Esophagus squamous epithelium (tissue), 5 donors: ENCODE measurements at places on chromosomes 1 and 21.

DNA sequence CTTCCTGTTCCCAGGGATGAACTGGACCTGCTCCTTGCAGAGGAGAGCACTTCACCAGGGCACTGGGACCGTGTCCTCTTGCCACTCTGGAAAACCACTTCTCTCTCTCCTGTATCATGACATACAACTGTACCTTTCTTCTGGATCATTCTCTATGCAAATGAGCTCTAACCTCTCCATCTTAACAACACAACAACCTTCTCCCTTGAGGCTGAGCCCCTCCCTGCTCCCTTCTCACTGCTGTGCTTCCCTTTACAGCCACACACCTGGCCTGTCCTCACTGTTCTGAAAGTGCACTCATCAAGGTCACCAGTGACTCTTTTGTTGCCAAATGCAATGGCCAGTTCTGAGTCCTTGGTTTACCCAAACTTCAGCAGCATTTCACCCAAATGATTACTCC lies 54.5 kb upstream of the MRPS6 start:
- no peak overlapping the region for H3K4me3 ChIP-seq
- no peak overlapping the region for H3K27ac ChIP-seq
- no peak for DNase-seq
- no peaks in the 10 kb centered on the region for H3K4me1 ChIP-seq
- no peaks in the 10 kb centered on the region for H3K36me3 ChIP-seq

- peaks cover 69% of the 10 kb centered on the region for H3K4me1 ChIP-seq
- H3K4me3 ChIP-seq = no peak overlapping the region
- no peak for DNase-seq
- H3K27ac ChIP-seq = no peak overlapping the region
- peaks cover 2% of the 10 kb centered on the region for H3K36me3 ChIP-seq
- H3K27me3 ChIP-seq = no peaks in the 10 kb centered on the region
Measured at GRCh38 chr1:155938220-155938627, 3.2 kb upstream of the RXFP4 start.

GRCh38 chr1:54360165-54361005 lies 45.8 kb downstream of the SSBP3 start:
- no peaks in the 10 kb centered on the region for H3K27me3 ChIP-seq
- H3K27ac ChIP-seq = no peak overlapping the region
- no peaks in the 10 kb centered on the region for H3K36me3 ChIP-seq
- H3K4me1 ChIP-seq = peaks cover 18% of the 10 kb centered on the region

- H3K27me3 ChIP-seq = no peaks in the 10 kb centered on the region
- DNase-seq = no peak
- H3K4me1 ChIP-seq = peaks cover 9% of the 10 kb centered on the region
- H3K36me3 ChIP-seq = no peaks in the 10 kb centered on the region
- H3K4me3 ChIP-seq = no peak overlapping the region
- H3K27ac ChIP-seq = no peak overlapping the region
Measured at GRCh38 chr1:67482733-67483482, 52.7 kb upstream of the SERBP1 start.

DNA sequence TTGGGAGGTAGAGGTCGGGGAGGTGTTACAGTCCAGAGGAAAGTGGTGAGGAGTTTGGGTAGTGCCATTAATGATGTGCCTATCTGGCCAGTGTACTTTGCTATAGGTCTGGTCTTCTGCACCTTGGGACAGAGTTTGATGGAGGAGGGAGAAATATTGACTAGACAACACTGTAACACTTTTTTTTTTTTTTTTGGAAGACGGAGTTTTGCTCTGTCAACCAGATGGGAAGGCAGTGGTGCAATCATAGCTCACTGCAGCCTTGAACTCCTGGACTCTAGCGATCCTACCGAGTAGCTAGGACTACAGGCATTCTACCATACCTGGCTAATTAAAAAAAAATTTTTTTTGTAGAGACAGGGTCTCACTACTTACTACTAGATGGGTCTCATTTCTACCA lies 1.9 kb downstream of the SCP2 start:
- peaks cover 8% of the 10 kb centered on the region for H3K4me1 ChIP-seq
- no peak overlapping the region for H3K27ac ChIP-seq
- no peaks in the 10 kb centered on the region for H3K36me3 ChIP-seq
- no peaks in the 10 kb centered on the region for H3K27me3 ChIP-seq
- no peak for DNase-seq

- no peak for DNase-seq
- H3K4me3 ChIP-seq = no peak overlapping the region
- no peak overlapping the region for H3K27ac ChIP-seq
- H3K4me1 ChIP-seq = no peaks in the 10 kb centered on the region
Measured at GRCh38 chr21:24671901-24672300, 935.4 kb downstream of the MRPL39 start.

DNA sequence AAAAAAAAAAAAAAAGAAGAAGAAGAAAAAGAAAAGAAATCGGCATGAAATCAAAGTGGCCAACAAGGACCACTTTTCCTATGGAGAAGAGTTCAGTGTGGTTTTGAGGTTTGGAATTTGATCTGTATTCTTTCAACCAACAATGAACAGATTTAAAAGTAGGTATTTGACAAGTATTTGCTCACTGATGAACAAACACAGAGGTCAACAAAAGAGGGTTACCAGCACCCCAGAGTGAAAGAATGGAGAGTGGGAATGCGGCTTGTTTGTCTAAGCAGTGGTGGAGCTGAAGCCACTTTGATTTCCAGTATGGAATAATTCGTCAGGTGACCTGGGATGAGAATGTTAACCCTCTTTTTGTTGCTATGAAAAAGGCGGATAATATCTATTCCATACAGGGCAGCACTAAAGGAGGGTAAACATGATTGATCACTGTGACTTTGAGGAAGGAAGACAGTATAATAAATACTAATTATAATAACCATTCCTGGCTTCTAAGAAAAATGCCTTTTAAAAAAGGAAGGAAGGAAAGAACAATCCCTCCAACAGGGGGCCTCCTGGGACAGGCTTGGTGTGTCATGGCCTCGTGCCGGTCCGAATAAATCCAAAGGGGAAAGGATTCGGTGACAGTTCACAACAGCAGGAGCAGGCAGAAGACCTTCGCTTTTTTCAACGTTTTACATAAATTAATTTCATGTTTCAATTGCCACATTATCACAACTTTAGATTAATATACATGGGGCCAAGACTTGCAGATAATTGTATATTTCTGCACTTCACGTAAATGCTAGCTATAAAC lies 37.2 kb upstream of the SIM2 start:
- no peak overlapping the region for H3K4me3 ChIP-seq
- H3K36me3 ChIP-seq = no peaks in the 10 kb centered on the region
- H3K4me1 ChIP-seq = peaks cover 4% of the 10 kb centered on the region

DNA sequence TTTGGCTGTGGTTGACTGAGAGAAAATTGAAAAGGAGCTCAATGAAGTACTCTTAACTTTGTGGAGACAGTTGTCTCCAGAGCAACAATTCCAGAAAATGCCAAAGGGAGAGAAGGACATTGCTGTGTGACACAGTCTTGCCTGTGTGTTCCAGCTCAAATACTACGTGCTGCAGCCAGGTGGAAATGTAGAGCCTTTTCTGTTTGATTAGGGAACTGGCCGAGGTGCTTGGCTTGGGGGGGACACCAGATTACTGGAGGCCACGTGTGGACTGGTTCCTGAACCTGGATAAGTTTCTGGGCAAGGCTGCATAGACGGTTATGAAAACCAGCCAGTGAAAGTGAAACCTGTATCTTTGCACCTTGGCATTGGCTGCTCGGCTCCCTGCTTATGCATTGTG lies 217.9 kb downstream of the CTH start:
- DNase-seq = no peak
- H3K27me3 ChIP-seq = no peaks in the 10 kb centered on the region
- no peak overlapping the region for H3K4me3 ChIP-seq
- no peaks in the 10 kb centered on the region for H3K4me1 ChIP-seq

DNA sequence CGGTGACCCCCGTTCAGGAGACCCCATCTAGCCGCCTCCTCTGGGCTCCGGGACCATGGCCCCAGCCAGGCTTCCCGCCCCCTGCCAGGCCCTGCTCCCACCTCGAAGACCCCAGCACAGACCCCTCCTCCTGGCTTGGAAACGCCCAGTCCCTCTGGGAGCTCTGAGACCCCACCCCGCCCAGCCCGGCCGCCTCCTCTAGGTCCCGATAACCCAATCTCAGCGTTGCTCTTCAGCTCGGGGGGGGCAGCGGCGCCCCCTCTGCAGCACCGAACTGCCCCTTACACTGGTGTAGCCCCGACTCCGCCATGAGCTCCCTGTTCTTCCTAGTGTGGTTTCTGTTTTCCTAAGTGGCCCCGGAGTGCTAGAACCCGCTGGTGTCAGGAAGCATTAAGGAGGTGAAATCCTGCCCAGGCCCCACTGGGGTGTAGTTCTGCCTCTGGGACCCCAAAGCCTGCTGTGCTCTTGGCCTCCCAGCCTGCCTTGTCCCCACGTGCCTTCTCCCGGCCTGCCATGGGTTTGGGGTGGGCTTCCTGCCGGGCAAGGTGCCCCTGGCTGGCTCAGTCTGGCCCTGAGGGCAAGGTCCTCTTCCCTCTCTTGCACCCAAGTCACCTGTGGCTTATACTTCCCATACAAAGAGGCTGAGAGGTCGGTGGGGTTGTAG lies 10.7 kb upstream of the MMEL1 start:
- H3K4me1 ChIP-seq = peaks cover 20% of the 10 kb centered on the region
- H3K36me3 ChIP-seq = no peaks in the 10 kb centered on the region
- no peak overlapping the region for H3K27ac ChIP-seq

- no peaks in the 10 kb centered on the region for H3K36me3 ChIP-seq
- H3K27me3 ChIP-seq = no peaks in the 10 kb centered on the region
- H3K4me1 ChIP-seq = peaks cover 7% of the 10 kb centered on the region
- no peak overlapping the region for H3K27ac ChIP-seq
- no peak for DNase-seq
Measured at GRCh38 chr1:215119056-215119455, 36.5 kb downstream of the KCNK2 start.

DNA sequence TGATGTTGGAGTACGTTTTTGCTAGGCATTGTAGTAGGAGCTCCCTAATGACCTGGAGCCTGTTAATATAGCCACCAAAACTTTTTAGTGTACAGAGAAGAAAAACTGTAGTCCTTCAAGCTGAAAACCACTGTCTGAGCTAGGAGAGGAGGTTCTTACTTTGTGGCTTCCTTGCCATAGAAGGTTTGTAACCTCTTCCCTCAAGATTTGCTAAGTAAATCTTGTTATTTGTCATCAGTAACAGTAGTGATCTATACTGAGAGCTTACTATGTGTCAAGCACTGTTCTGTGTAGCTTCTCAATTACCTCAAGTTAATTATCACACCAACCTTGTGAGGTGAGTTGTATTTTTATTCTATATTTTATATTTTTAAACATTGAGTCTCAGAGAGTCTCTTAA lies 21.2 kb upstream of the LRRC8C start:
- peaks cover 52% of the 10 kb centered on the region for H3K4me1 ChIP-seq
- no peak for DNase-seq
- no peak overlapping the region for H3K4me3 ChIP-seq
- no peaks in the 10 kb centered on the region for H3K27me3 ChIP-seq
- no peak overlapping the region for H3K27ac ChIP-seq

GRCh38 chr21:41769111-41769510 lies 2.3 kb upstream of the RIPK4 start:
- peaks cover 42% of the 10 kb centered on the region for H3K4me1 ChIP-seq
- peak overlapping the region; percentile 97 for H3K27ac ChIP-seq
- H3K27me3 ChIP-seq = no peaks in the 10 kb centered on the region
- DNase-seq = no peak

DNA sequence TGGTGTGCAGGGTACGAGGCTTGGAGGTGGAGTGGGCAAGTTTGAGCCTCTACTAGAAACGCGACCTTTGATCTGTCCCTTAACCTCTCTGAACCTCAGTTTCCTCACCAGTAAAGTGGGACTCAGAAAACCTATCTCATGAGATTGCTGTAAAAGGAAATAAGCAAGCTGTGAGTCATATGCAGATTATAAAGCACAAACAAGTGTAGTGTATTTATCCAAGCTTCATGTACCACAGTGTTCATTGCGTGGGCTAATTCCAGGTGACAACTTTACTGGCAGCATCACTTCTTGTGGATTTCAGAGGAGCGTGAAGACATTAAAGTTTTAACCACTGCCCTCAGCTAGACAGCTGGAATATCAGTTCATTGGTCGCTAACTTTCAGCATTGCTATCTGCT lies 44.4 kb downstream of the ZNF697 start:
- H3K27ac ChIP-seq = no peak overlapping the region
- H3K4me1 ChIP-seq = no peaks in the 10 kb centered on the region
- no peaks in the 10 kb centered on the region for H3K27me3 ChIP-seq
- no peak for DNase-seq

GRCh38 chr1:24728982-24729381 lies 16.3 kb upstream of the CLIC4 start:
- DNase-seq = no peak
- H3K36me3 ChIP-seq = no peaks in the 10 kb centered on the region
- H3K27me3 ChIP-seq = no peaks in the 10 kb centered on the region
- peaks cover 17% of the 10 kb centered on the region for H3K4me1 ChIP-seq

GRCh38 chr1:119027759-119028158 lies 39.6 kb upstream of the TBX15 start:
- no peak for DNase-seq
- H3K4me3 ChIP-seq = no peak overlapping the region
- H3K4me1 ChIP-seq = no peaks in the 10 kb centered on the region
- no peaks in the 10 kb centered on the region for H3K36me3 ChIP-seq
- H3K27me3 ChIP-seq = no peaks in the 10 kb centered on the region
- H3K27ac ChIP-seq = no peak overlapping the region

DNA sequence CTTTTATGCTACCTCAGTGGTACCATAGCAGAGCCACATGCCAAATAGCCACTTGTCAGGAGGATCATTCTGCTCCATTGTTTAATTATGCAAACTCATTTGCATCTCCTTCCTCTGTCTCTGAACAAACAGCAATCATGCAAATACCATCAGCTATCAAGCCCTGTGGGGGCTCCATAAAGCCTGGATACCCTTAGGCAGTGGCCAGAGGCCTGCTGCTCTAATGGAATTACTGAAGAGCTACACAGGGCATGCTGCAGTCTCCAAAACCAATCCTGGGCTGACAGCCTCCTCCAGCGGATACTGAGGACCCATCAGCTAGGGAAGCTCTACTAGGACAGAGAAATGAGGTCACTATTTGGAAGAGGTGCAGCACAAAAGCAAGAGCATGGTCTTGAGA lies 376.3 kb downstream of the KCNH1 start:
- no peak overlapping the region for H3K4me3 ChIP-seq
- H3K4me1 ChIP-seq = peaks cover 3% of the 10 kb centered on the region
- DNase-seq = no peak
- no peak overlapping the region for H3K27ac ChIP-seq
- no peaks in the 10 kb centered on the region for H3K27me3 ChIP-seq
- H3K36me3 ChIP-seq = no peaks in the 10 kb centered on the region
